MV-4-11 (cell line): ENCODE measurements at places on chromosomes 5 and 9.
A peak's percentile ranks its signal among the peaks of the same experiment; 100 is the strongest.

- DNase-seq = no peak
These were observed 36.4 kb upstream of the ADAMTSL1 start for GRCh38 chr9:18437315-18438201.

GRCh38 chr9:99056886-99057664 is 47.8 kb upstream of the TGFBR1 start:
- DNase-seq = peak; percentile 64

DNA sequence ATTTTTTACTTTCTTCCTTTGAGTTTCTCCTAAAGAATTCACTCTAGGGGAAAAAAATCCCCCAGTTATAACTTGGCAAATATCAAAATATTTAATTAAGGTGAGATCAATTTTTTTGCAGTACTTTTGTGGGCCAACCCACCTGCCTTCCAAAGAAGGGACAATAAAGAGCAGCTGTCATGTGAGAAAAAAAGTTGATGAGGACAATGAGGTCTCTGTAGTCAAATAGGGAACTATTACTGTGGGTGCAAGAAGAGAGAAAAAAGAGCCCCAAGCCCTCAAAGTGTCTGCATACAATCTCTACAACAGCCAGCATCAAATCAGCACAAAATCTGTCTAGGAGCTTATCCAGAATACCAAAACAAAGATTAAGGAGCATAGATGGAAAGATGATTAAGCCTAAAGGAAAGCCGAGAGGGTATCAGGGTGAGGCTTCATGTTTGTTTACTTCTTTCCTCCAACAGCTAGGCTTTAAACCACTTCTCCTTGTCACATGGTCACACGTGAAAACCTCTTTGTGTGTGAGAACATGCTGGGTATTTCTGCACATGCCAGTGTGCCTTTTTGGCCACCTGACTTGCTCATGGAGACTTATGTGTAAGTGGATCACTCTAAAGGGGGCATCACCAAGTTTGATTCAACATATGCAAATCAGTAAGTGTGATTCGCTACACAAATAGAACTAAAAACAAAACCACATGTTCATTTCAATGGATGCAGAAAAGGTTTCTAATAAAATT is 19.2 kb upstream of the FYB1 start:
- no peak for DNase-seq

DNA sequence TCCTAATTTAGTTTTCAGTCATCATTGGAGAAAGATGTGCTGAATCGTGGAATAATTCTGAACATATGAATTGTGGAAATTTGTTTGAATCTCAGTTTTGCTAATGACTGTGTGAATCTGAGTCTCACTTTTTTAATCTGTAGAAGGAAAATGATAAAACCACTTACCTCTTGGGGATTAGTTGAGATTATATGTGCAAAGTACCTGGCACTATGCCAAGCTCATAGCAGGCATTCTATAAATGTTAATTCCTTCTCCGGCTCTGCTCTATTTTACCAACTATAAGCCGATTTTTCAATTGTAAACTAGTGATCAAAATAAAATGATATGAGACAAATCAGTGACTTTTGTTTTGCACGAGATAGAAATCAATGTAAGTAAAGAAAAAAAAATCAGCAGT is 290.8 kb downstream of the TRPM3 start:
- DNase-seq = no peak

DNA sequence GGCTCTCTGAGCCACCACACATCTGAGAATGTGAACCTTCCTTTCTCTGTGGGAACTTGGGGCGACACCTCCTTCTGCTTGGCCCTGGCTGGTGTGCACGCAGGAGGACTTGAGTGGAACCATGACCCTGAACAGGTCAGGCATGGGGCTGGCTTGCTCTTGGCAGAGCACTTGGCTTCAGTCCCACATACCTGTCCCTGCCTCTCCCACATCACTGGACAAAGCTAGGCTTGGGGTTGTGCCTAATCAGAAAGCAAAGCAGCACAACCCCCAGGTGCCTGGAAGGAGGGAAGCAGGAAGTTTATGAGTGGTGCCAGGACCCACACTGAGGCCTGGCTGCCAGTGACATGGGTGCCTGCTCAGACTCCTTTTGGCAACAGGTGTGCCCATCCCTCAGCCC is 13.2 kb downstream of the GADD45G start:
- DNase-seq = no peak

DNA sequence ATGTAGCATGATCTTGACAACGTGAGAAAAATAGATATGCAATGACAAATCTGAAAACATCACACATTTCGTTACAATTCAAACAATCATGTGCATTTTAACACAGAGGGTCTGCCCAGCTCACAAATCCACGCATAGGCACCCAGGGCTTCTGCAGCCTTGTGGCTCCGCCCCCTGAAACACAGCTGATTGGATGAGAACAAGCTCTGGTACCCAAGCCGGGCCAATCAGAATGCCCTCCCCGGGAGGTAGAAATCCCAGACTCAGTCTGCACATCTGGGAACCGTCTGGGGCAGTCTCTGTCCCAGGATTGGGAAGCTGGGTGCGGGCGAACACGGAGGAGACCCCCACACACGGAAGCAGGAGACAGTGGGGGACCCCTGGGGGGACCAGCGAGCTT is 137.5 kb downstream of the GAPVD1 start:
- no peak for DNase-seq

DNA sequence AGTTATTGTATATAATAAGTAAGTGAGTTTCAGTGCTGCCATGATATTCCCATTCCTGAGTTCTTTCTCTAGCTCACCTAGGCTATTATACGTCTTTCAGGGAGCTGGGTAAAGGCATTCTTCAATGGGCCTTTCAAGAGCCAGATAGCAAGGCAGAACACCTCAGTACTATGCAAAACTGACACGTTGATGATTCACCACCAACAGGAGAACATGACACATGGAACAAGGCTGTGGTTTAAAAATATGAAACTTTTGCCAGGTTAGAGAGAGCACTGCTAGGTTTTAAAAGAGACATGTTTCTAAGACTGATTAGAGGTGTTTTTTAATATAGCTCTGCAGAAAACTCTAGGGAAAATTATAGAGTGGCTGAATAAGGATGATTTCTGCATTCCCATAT is 95.9 kb downstream of the UGCG start:
- no peak for DNase-seq

DNA sequence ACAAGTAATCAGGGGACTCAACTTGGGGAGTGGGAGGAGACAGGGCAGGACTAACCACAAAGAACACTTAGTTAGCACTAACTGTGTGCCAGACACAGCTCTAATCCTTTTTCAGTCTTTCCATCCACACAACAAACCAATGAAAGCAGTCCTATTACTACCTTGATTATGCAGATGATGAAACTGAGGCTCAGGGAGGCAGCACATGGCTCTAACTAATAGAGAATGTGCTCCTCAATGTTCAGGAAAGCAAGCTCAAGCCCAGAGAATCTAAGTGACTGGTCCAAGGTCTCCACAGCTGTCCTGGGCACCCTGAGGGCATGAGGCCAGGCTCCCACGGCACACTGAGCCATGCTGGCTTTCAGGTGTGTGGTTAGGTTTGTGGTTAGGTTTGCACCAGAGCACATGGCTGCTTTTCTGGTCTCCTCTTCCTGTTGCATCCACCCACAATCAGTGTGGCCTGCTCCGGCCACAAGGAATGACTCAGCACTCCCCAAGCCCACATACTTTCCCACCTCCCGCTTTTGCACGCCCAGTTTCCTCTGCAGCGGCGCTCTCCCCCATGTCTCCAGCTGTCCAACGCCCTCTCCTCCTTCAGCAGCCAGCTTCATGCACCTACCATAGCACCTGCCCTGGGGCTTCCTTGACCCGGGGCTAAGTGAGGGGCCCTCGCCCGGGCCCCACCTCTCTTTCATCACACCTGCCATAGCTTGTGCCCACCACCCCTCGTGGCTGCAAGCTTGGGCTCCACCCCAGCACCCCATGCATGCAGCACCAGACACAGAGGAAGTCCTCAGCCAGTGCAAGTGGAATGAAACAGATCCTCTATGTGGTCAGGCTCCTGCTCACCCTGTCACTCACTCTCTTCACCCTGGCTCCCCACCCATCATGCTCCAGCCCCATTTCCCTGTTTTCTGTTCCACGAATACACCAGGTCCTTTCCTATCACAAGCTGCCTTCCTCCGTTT is 133.1 kb downstream of the GABBR2 start:
- peak; percentile 94 for DNase-seq

- no peak for DNase-seq
These were observed 141.3 kb downstream of the SREK1 start for GRCh38 chr5:66285343-66285922.

DNA sequence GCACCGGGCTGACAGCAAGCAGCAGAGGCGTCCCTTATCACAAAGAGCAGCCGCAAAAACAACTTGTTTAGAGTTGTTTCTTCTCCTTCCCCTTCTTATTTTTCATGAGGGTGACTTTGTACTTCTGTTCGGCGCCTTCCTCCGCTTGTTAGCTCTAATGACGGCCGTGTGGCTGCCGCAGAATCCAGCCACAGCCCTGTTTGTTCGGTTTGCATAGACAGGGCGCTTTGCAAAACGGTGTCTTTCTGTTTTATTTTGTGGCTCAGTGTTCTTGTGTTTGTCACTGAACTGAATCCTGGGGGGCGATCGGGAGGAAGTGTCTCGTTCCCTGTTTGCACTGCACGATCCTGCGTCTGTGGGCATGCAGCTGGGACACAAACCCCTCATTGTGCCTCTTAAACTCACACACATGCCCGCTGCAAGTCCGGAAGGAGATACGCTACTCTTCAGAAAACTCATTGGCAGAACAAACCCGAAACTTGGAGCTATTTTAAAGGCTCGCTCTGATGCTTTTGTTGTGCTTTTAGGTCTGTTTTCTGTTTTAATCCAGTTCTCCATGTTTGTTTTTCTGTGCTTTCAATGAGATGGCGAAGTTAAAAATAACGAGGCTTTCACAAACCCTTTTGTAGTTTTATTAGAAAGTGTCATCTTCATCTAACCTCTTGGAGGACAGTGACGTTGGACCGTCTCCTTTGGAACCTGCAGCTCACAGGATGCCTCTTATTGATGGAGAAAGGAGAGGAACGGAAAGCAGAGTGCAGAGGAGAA is 213.9 kb downstream of the IRX2 start:
- no peak for DNase-seq

- no peak for DNase-seq
These were observed 105.4 kb upstream of the TBCA start for GRCh38 chr5:77881528-77881927.

- no peak for DNase-seq
These were observed 52.3 kb upstream of the CD180 start for GRCh38 chr5:67248703-67249589.

GRCh38 chr9:136512651-136513071 is 29.8 kb upstream of the SEC16A start:
- no peak for DNase-seq

DNA sequence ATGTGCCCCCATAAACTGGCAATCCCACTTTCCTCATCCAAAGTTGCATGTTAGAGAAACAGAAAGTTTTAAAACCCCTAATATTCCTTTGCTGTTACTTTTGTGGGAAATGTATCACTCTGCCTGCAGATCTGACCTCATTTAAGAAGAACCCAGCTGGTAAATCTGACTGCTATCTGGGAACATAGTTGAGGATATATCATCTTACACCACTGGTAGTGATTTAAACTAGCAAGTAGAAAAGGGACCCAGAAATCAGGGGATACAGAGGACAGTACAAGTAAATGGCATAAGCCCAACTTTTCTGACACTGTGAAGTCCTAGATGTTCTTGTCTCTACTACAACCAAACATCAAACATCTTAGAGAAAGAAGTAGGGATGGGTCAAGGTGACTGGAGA is 1060.5 kb upstream of the DMAC1 start:
- no peak for DNase-seq

DNA sequence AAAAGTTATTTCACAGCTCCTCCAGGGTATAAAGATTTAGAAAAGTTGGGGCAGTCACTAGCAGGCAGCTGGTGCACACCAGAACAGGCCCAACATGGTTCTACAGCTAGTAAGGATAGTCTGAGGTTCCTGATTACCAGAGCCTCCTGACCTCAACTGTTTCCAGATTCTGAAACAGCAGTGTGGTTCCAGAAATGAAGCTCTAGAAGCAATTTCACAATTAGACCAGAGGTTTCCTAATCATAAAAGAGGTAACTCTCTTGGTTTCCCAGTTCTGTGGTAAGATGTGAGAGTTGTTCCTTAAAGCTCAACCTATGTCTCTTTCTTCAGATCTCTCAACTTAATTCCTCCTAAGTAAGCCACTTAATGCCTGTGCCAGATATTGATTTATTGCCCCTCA is 11.9 kb downstream of the AGTPBP1 start:
- peak; percentile 98 for DNase-seq

DNA sequence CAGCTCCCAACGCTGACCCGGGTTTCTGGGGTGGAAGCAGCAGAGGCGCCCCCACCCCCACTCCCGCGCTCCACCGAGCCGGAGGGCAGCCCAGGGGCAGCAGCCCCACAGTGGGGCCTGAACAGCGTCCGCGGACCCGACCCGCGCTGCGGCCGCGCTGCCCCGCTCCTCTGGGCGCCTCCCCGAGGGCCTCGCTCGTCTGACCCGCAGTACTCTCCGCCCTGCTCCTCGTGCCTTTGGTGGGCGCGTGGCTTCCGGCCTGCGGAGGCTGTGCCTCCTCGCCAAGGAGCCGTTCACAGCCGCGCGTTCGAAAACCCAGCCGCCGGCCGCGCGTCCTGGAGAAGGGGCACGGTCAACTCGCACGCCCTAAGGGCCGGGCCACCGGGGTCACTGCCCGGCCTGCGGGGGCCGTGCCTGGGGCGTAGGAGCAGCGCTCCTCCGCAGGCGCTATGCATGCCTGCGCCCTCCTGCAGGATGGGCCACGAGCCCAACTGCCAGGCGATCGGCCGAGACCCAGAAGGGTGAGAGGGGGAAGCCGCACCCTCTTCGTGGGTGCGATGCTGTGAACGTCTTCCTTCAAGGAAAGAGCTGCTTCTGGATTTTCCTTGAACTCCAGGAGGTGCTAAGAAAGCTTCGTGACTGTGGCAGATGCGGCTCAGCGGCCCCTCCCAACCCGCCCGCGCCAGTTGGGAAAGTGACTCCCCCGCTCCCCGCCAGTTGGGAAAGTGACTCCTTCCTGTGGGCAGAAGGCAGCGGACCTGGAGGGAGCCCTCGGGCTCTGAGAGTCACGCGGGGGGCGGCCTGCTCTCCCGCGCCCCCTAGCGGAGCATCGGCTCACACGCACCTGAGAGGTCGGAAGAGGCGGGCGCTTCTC is 82.7 kb downstream of the HSD17B3 start:
- DNase-seq = no peak

DNA sequence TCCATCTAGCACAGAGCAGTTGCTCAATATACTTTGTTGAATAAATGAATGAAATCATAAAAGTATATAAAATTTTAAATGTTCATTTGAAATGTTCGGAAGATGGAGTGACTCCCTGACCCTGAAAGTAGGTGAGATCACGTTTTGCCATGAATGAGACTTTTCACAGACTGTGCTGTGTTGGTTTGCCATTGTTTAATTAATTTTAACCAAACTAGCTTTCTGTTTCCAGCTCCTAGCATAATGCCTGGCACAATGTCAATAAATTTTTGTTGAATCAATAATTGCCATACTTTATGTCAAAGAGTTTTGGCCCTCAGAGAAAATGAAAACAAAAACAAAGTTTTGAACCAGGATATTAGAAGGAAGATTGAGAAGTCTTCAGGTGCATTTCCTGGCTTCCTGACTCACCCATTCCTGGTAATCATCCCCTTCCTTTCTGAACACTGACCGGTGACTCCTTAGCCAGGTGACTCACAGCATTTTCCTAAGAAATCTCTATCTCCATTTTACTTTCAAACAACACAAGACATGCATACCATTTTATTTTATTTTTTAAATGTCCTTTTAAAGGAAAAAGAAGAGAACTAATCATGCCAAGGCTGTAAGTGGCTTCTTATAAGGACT is 15.1 kb downstream of the SLC28A3 start:
- no peak for DNase-seq

- DNase-seq = peak; percentile 78
These were observed 484 bp downstream of the GFM2 start for GRCh38 chr5:74766418-74766848.
